ENCODE measurements at places on chromosomes 16 and 17.

DNA sequence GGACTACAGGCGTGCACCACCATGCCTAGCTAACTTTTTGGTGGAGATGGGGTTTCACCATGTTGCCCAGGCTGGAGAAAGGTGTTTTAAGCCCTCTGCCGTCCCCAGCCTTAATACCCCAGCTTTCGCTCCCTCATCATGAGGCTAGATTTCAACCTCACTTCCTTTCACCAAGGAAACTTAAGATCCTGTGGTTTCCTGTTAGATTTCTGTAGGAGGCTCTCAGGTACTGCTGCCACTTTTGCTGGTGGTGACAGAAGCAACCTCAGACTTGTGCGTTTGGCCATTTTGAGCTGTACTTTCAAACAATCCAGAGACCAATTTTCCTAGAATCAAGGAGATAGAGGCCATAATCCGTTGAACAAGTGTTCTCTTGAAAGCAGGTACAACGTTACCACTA is 36.2 kb downstream of the MPHOSPH6 start:
- no peak for DNase-seq

- no peak for DNase-seq
Observed at GRCh38 chr17:19461681-19462080, 50.6 kb downstream of the RNF112 start.

GRCh38 chr16:84559311-84559932 is 55.0 kb upstream of the MEAK7 start:
- DNase-seq = no peak

GRCh38 chr16:58217311-58217925 is 19.5 kb upstream of the CSNK2A2 start:
- DNase-seq = no peak

GRCh38 chr17:9666461-9667050 is 21.2 kb downstream of the USP43 start:
- DNase-seq = no peak

- DNase-seq = peak; percentile 18
Observed at GRCh38 chr16:82735673-82736091, 108.9 kb downstream of the CDH13 start.

DNA sequence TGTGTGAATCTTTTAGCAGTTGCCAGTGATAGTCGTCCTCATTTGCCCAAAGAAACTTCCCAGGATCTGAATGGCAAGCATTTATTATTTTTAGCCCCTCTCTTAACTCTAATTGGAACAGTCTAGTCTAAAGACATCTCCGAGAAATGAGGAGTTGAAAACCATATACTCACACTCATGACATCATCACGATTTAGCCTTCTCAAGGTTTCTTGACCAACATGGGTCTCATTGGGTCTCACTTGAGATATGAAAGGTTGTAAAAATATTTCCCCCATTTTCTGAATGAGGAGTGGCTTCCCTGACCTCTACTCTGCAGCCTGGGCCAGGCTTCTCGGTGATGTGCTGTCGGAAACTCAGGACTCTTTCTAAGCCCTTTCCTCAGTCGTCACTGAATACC is 37.1 kb upstream of the CACNG1 start:
- DNase-seq = no peak

DNA sequence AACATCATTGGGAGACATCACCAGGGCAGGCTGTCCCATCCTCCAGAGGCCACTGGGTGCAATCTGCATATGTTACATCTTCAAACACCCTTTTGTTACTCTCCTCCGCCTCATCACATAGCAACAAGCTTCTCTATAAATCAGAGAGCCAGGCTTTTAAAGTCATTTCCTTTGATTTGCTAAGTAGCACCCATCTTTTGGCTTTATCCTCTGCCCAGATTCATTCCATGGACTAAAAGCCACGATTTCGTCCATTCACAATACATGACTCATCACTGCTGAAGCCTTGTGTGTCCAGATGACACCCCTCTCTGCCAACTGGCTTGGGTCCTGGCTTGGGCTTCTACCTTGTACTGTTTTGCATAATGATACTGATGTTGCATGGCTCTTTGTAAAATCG is 2.0 kb upstream of the KRT38 start:
- DNase-seq = peak; percentile 59

DNA sequence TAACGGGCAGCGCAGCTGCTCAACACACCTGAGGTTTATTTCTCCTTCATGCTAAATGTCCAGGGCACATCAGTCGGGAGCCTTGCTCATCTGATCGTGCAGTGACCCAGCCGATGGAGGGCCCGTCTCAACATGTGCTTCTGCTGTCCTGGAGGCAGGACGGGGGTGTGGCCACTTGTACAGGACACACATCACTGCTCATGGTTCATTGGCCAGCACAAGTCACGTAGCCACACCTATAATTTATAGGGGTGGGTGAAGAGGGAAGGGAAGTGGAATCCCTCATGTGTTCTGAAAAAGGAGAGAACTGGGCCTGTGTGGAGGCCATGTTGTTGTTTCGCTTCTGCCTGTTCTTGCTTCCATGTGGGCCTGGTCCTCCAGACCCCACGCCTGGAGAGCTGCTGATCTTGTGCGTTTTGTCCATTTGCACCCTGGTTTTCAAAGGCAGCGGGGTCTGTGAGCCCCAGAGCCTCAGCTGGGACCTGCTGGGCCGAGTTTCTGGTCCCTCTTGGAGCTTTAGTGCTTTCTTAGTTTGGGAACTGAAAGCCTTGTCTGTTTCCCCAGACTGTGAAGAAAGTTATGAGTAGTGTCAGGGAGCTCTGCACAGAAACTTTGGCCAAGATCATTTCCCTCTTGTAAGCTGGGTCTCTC is 60.5 kb downstream of the CMIP start:
- no peak for DNase-seq

- no peak for DNase-seq
Observed at GRCh38 chr17:7809086-7809790, 24.8 kb upstream of the KDM6B start.

- no peak for DNase-seq
Observed at GRCh38 chr17:4559139-4559791, 1.1 kb downstream of the GGT6 start.

- DNase-seq = peak; percentile 87
Observed at GRCh38 chr17:48997103-48997826, at the start of gene IGF2BP1. Gene IGF2BP1, plus strand, starts transcription at chr17:48997385. Its CDS starts 361 bp downstream, at chr17:48997746.

- DNase-seq = no peak
Observed at GRCh38 chr17:5686074-5686635, 101.8 kb upstream of the NLRP1 start.

GRCh38 chr17:63436523-63437110 is 9.5 kb downstream of the CYB561 start:
- no peak for DNase-seq

DNA sequence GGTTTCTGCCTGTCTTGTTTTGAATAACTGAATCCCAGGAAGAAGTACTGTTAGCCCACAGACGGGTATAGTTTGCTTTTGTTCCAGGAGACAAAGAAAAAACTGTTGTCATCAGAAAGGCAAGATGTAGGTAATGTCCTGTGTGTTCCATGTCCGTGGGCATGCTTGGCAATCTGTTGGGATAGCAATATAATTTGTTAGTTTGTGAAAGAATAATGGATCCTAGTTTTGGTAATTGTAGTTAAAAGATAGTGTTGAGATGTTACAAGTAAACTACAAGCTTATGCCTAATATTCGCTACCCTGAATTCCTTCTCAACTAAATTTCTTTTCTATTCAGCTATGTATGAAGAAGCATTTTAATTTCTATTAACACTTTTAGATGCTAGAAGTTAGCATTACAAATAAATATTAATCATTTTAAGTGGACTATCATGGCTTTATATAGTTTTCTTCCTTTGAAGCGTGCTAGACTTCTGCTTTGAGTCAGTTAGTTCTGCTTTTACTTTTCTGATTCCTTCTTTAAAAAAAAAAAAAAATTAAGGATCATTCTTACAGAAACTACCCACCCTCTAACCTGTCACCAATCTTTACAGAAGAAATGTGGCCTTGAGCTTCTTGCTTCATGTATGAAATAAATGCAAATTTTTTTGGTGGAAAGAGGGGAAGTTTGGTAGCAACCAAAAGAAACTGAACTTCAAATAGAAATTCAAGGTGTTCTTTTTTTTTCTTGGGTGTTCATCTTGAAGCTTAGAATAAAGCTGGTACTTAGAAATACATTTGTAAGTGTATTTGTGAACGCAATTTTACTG is 2.4 kb downstream of the EVI2A start:
- DNase-seq = no peak

DNA sequence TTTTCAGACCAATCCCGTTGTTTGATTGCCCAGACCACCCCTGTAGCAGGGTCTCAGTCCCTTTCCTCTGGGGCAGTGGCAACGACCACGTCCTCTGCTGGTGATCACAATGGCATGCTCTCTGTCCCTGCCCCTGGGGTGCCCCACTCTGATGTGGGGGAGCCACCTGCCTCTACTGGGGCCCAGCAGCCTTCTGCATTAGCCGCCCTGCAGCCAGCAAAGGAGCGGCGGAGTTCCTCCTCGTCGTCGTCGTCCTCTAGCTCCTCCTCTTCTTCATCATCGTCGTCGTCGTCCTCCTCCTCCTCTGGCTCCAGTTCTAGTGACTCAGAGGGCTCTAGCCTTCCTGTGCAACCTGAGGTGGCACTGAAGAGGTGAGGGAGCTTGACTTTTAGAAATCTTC is 9.2 kb downstream of the ELOB start:
- DNase-seq = no peak

DNA sequence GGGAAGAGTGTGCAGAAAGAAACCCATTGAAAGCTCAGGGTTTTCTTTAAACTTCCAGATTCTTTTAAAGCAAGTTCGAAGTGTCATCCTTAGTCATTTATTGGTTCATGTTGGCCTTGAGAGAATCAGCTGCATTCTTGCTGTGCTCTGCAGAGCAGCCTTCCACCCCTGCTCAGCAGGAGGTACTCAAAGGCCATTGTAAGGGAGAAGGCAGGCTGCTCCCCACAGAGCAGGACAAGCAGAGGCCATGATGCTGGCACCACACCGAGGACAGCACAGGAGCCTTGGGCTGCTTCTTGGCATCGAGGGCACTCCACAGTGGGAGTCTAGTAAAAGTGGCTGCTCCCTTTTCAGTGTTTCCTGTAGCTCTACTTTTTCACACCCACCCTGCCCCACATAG is 29.6 kb downstream of the NMT1 start:
- DNase-seq = no peak

- peak; percentile 88 for DNase-seq
Observed at GRCh38 chr17:38451840-38452529, 23.7 kb downstream of the ARHGAP23 start.

- peak; percentile 28 for DNase-seq
Observed at GRCh38 chr17:75830164-75831031, 13.8 kb downstream of the UNC13D start.

DNA sequence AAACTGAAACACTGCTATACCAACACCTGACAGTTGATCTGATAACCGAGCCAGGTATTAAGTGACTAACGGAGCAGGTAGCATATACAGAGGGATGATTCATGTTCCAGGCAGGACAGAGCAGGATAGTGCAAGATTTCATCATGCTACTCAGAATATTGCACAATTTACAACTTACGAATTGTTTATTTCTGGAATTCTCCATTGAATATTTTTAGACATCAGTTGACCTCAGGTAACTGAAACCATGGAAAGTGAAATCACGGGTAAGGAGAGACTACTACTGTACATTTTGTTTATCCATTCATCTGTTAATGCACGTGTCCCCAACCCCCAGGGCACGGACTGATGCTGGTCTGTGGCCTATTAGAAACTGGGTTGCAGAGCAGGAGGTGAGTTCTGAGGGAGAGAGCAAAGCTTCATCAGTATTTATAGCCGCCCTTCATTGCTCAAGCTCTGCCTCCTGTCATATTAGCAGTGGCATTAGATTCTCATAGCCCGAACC is 14.5 kb upstream of the PPM1E start:
- DNase-seq = peak; percentile 37

- no peak for DNase-seq
Observed at GRCh38 chr16:31429314-31429713, 1.2 kb upstream of the COX6A2 start.

DNA sequence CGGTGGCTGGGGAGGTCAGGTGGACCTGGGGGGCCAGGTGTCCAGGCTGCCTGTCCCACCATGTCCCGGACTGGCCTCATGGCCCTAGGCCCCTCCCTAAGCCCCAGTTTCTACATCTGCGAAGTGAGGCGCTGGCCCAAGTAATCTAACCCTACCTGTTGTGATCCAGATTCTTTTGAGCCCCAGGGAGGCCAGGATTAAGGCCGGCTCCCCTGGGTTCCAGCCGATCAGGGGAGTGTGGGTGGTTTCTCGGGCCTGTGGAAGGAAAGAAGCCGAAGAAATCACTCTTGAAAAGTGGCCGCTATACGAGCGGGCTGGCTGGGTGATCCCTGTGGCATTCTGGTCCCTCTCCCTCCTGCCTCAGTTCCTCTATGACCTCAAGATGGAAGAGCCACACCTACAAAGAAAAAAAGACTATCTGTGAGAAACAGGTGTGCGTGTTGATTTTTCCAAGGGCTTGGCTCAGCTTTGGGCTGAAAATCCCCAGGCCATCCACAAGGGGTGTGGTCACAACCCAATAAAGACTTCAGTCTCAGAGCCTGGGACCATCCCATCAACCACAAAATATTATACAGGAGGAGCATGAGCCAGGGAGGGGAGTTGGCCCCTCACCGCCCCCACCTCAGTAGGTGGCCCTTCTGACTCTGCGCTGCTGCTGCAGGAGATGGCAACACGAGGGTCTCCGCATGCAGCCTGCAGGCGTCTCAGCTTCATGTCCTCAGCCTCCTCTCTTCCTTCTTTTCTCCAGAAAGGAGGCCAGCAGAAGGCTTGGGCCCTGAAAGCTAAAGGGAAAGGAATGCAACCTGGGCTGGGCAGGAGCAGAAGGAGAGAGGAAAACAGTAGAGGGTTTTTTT is 20.3 kb downstream of the GPR142 start:
- no peak for DNase-seq

GRCh38 chr16:1674306-1674705 is 3.8 kb upstream of the JPT2 start:
- no peak for DNase-seq

DNA sequence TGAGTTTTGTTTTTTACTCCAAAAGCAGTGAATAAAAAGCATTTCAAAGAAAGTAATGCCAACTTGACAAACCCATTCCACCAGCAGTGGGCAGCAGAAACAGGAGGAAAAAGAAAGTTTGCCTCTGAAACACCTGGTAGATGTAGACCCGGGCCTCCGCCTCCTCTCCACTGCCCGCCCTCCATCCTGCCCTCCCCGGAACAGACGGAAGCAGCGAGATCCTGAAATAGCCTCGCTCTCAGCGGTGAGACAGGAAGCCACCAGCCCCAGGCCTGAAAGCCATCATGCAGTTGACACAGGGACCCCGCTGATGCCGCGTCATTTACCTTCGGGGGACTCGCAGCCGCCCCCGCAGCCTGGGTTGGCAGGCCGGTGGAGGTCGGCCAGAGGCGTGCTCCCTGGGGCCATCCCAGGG is 67.8 kb downstream of the C16orf78 start:
- DNase-seq = peak; percentile 19

GRCh38 chr16:23320693-23321092 is 18.6 kb downstream of the SCNN1B start:
- no peak for DNase-seq

GRCh38 chr17:48555258-48556228 is 10.6 kb upstream of the HOXB2 start:
- no peak for DNase-seq

DNA sequence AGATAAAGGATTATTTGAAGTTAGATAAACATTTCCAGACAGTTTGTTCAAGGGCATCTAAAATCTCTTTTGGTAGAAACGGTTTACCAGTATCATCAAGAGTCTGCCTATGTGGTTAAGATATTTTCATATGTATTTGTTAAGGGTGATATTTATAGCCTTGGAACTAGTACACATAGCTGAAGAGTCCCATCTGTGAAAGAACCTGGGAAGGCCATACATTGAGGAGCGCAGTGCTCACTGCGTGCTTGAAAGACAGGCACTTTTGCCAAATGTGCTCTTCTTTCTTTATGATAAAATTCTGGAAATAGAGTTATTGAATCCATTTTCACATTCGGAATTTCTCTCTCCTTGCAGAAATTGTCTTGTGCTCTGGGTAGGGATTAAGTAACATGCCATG is 7.7 kb downstream of the IGSF6 start:
- no peak for DNase-seq

- no peak for DNase-seq
Observed at GRCh38 chr16:75483222-75483621, 12.0 kb downstream of the CHST6 start.
